ENCODE measurements at places on chromosomes 3 and 15.

DNA sequence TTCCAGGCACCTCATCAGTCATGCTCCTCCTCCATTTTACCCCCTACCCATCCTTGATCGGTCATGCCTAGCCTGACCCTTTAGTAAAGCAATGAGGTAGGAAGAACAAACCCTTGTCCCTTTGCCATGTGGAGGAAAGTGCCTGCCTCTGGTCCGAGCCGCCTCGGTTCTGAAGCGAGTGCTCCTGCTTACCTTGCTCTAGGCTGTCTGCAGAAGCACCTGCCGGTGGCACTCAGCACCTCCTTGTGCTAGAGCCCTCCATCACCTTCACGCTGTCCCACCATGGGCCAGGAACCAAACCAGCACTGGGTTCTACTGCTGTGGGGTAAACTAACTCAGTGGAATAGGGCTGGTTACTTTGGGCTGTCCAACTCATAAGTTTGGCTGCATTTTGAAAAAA lies 52.6 kb downstream of the CAPN3 start:
- no peak for DNase-seq

- DNase-seq: no peak
Observed at GRCh38 chr3:40186508-40186907, 123.0 kb upstream of the EIF1B start.

DNA sequence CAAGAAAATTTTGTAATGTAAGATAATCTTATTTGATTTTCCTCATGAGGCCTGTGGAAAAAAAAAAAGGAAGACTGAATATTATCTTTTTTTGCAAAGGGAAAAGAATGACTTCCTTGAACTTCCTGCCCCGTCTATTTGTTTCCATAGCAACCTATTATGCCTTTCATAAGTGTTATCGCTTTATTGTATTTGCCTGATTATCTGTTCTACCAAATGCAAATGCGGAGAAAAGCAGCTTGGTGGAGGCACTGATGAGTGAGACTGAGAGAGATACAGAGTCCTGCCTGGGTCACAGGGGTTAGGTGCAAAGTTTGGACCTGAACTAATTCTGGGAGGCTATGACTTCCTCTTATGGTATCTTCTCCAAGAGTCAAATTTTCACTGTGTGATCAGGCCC lies 334.0 kb upstream of the KCNMB2 start:
- DNase-seq: no peak

DNA sequence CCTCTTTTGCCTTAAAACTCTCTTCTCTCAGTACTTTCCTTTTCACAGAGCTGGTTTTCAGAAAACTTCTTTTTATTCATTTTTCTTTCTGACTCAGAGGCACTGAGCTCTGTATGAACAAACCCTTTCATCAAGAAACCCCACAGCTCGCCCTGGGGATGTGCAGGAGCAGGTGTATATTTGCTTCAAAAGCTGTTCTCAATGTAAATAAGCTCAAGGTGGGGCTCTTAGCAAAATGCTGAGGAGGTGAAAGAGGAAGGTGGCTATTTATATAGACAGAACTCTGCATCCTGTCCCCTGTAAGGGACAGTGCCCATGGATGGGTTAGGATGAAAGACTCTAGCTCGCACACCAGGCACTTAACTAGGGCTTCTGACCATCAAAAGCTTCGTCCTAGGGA lies 302.0 kb downstream of the WDR72 start:
- DNase-seq: no peak

DNA sequence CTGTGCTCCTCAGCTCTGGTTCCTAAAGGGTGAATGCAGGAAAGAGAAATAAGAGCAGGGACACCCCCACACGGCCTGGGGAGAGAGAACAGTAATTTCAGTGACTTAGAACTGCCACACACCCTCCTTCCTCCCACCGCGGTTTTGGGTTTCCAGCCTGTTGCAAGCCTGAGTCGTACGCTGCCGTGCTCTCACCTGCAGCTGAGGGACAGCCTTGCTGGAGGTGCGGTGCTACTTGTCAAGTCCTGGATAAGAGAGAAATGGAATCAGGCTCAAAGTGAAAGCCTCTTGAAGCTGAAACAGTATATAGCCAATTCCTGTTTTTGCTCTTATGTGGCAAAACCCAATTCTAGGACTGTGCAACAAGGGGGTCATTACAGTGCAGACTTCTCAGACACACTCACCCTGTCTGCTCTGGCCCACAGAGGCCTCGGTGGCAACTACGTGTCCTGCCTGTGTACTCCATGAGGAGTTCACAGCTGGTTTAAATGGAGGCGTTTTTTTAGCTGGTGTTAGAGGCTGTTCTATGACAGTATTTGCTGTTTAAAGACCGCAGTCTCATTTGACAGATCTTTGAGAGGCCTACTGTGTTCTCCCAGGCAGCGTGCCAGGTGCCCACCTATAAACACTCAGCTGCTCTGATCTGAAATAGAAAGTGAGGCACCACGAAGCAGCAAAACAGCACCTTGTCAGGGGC lies 42.9 kb downstream of the TBC1D2B start:
- peak; percentile 67 for DNase-seq

GRCh38 chr3:57989646-57990045 lies 18.6 kb upstream of the FLNB start:
- DNase-seq: no peak

DNA sequence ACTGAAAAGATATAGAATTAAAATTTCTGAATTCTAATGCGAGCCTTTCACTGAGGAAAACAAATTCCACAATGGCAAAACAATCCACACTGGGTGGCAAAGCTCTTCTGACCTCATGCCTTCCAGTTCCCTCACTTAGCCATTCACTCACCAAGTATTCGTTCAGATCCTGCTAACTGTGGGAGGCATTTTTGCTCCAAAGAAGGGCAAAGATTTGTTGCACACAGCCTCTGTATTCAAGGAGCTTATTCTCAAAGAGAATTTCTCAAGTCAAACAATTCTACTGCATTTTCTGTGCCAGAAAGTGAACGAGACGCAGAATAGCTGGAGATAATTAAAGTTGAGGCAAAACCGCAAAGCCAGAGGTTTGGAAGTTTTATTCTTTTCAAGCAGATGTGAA lies 77.3 kb downstream of the CPNE4 start:
- no peak for DNase-seq

DNA sequence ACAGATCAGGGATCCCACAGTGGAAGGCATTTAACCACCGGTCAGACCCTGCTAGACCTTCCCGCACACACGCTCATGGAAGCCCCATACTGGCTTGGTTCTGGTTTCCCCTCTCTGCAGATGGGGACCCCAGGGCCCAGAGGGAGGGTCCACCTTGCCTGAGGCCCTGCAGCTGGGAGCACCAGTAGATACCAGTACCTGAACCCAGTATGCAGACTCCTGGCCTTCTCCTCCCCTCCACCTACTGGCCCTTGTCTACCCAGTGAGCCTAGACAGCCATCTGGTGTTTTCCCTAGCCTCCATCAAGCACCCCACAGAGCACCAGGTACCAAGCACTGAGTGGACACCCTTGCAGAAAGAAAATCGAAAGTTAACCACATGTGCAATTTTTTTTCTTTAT lies 65.1 kb downstream of the MEGF11 start:
- DNase-seq: no peak

- DNase-seq: no peak
Observed at GRCh38 chr15:60275624-60276023, 122.2 kb downstream of the ANXA2 start.

DNA sequence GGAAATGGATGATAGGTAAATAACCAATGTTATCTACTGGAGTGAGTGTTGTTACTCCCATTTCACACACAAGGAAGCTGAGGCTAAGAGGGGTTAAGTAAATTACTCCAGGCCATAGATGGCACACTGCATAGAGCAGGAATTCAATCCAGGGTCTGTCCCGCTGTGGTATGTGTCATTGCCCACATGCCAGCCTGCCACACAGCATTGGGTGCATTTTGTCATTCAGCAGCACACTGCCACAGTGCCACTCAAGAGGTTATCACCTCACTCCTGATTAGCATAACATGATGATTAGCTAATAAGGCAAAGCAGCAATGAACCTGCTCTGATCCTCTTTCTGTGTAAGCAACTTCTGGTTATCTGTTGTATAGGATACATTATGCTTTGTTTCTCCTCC lies 157.4 kb upstream of the CTNNB1 start:
- DNase-seq: no peak

GRCh38 chr3:15215996-15216395 lies 9.9 kb downstream of the CAPN7 start:
- no peak for DNase-seq

GRCh38 chr3:143222505-143222904 lies 102.9 kb downstream of the CHST2 start:
- DNase-seq: no peak

DNA sequence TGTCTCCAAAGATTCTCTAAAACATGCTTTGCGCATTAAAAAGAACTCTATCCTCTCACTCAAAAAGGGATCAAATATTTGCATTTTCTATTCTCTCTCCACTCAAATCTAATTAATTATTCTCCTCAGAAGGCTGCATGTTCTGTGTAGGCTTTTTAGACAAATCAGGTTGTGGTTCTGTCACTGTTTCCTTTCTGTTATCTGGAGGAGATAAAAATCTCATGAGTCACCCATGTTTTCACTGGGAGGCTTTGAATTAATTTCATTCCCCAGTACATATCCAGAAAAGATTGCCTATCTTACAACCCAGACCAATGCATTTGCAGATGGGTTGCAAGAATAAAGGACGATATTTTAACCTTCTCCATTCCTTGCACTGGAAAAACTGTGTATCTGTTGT lies 446.5 kb downstream of the GRM7 start:
- DNase-seq: no peak

- no peak for DNase-seq
Observed at GRCh38 chr3:119469418-119470189, 841 bp downstream of the POGLUT1 start.

GRCh38 chr3:25396686-25397085 lies 31.4 kb upstream of the RARB start:
- no peak for DNase-seq

- no peak for DNase-seq
Observed at GRCh38 chr15:36152936-36153335, 426.5 kb upstream of the CDIN1 start.
